Islet precursor cell (in vitro differentiated cells): ENCODE measurements at places on chromosomes 13 and 19.

GRCh38 chr13:27374650-27375049 lies 49.8 kb upstream of the GTF3A start:
- peak; percentile 82 for DNase-seq

GRCh38 chr19:54489766-54490165 lies 12.9 kb upstream of the LAIR2 start:
- no peak for DNase-seq

DNA sequence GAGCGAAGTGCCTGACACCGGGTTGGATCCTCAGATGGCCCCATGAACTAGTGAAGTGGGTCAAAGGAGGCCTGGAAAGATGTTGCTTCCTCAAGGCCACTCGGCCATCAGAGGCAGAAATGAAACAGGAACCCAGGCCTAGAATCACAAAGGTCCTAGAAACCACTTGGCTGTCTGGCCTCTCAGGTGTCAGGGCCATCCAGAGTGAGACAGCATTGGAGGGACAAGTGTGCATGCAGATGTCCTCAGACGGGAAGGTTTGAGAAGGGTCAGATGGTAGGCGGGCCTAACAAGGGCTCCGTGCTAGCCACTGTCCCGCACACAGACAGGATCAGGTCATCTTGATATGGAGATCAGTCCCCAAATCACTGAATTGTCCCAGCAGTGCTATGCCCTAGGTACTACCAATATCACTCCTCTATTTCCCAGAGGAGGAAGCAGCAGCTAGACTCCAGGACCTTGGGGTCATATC lies 14.3 kb downstream of the CCDC97 start:
- no peak for DNase-seq

DNA sequence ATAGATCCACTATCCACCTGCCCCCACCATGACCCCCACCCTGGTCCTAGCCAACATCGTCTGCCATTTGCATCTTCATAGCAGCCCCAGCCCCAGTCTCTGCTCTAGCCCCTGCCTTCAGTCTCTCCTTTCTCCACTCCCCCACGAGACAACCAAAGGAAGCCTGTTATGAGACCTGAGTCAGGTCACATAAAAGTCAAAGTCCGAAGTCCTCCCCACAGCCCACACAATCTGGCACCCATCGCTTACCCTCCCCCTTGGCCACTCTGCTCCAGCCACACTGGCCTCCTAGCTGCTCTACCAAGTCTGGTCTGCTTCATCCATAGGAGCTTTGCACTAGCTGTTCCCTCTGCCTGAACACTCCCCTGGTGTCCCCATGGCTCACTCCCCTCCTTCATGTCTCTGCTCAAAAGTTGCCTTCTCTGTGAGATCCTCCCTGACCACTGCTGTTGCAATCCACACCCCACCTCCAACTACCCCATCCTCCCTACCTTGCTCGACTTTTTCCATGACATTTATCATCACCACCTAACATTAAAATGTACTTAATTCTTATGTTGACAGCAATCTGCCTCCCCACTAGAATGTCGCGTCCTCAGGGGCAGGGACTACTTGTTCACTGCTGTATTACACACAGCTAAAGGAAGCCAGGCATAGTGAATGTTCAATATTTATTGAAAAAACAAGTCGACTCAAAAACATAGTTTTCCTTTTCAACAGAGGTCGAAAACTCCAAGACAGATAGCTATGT lies 1.2 kb upstream of the PLEKHG2 start:
- DNase-seq = no peak

DNA sequence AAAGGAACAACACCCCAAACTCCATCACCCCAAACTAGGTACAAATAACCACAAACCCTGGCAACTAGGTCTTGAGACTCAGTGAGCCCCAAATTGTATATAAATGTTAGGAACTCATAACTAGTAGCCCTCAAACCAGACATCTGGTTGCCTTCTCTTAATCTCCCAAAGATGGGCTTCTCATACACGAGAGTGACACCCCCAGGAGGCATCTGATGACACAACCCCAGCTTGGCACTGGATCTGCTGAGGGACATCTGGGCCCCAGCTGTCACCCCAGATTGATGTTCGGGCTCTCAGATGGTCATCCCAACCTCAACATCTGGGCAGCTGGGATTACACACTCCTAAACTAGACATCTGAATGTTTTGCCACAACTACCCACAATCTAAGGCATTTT lies 14.8 kb downstream of the RABAC1 start:
- DNase-seq = no peak

- no peak for DNase-seq
Observed at GRCh38 chr19:13794398-13794756, 866 bp upstream of the ZSWIM4 start.

DNA sequence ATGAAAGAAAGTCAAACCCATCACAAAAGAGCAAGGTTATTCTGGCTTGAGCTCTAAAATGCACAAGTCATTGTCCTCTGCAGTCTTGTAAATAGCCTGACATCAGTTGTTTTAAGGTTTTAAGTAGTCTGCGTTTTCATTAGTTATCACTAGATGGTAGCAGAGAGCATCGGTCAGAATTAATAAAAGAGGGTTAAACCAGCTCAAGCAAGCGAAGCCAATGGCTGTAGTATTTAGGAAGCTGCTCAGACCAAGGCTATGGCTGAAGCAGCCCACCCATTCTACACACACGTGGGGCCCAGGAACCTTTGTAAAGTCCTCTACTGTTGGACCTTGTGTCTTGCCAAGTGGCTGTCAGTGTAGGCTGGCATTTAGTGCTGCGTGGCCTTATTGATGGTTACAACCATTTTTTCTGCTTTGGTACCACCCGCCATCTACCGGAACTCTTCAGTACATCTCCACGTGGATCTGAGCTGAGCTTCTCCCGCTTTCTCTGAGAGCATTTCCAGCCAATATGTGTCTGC lies 13.3 kb upstream of the ZNF57 start:
- DNase-seq = no peak

DNA sequence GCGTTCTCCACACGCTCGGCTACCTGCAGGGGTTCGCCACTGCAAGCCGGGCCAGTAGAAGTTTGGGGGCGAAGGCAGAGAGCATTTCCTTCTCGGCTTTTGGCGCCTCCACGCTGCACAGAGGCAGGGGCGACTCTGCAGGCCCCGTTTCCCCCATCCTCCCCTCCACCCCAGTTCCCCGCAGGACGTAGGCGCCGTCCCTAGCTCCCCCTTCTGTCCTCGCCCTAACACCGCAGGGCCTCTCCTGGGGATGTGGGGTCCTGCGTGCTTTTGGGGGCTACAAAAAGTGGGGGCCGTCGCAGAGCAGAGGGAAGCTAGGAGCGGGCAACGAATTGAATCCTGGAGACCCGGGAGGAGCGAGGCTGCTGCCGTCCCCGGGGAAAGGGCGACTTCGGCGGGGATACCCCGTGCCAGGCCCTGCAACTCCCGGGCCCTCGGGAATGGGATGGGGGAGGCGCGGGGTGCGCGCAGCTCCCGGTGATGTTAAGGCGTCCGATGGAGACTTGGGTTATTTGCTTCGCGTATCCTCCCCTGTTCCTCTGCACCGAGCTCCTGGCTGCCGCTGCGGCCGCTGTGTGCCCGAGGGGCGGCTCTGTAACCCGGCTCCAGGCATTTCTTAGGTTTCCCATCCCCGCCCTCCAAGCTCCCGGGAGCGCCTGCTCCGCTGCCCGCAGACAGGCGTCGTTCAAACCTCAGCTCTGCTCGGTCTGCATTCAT lies 255.9 kb upstream of the SOX21 start:
- DNase-seq = peak; percentile 83

- DNase-seq = no peak
Observed at GRCh38 chr13:49314344-49314882, 66.7 kb downstream of the CDADC1 start.

- no peak for DNase-seq
Observed at GRCh38 chr13:24006520-24007248, 109.4 kb upstream of the C1QTNF9B start.

GRCh38 chr19:32830231-32831014 lies 39.1 kb downstream of the SLC7A9 start:
- DNase-seq = peak; percentile 84
